ENCODE measurements at places on chromosomes 11 and 22.

DNA sequence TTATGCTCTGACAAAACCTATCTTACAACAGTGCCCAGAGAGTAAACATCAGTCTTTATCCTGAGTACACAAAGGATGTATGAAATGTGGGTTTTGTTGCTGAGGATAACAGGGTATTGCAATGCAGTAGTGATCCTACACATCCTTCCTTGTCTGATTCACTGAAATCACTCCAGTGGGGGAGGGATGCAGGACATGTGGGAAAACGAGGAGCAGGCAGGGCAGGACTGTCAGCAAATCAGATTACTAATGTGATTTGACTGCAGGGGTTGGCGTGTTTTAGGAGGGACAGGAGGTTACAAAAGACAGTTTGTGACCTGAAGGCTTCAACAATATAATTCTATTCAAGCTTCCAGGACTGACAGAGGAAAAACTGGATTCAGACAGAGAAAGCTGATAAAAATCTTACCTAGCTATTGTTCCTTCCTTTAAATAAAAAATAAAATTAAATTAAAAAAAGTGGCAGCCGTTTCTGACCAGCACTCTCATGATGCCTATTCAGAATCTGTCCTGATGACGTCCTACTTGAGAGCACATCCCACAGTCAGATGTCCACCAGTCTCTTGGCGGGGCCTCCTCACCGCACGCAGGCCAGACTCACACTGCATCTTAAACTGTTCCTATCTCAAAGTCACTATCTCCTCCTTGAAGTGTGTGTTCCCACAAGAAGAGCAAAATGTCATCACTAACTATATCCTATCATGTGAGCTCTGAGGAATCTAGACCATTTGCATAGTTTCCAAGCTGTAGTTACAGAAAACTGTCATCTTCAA lies 50.6 kb upstream of the MN1 start:
- peak; percentile 20 for DNase-seq

DNA sequence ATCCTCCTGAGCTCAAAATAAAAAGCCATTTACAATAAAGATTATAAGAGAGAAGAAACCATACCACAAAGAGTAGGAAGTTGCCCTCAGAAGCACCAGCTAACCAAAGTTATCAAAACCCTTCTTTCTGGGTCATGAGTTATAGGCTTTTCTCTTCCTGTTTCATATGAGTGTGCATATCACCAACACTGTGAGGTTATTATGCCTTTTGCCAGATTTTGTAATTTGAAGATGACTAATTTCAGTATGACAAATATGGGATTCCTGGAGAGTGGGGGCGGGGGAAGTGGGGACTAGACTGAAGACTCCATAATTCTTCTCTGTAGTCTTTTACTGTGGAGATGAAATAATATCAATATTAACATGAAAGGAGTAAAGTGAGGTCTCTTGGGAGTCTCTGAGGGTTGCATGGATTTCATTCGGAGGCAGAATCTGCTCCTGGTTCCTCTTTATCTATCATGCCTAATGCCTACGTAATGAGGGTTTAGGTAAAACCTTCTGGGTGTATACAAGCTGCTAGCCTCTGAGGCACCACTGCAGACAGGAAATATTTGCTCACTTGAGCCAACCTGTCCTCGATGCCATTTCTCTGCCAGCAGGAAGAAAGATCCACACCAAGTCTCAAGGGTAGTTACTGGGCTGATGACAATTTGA lies 2.1 kb downstream of the LPXN start:
- peak; percentile 67 for DNase-seq

GRCh38 chr11:8085011-8085645 lies 4.1 kb downstream of the TUB start:
- no peak for DNase-seq

DNA sequence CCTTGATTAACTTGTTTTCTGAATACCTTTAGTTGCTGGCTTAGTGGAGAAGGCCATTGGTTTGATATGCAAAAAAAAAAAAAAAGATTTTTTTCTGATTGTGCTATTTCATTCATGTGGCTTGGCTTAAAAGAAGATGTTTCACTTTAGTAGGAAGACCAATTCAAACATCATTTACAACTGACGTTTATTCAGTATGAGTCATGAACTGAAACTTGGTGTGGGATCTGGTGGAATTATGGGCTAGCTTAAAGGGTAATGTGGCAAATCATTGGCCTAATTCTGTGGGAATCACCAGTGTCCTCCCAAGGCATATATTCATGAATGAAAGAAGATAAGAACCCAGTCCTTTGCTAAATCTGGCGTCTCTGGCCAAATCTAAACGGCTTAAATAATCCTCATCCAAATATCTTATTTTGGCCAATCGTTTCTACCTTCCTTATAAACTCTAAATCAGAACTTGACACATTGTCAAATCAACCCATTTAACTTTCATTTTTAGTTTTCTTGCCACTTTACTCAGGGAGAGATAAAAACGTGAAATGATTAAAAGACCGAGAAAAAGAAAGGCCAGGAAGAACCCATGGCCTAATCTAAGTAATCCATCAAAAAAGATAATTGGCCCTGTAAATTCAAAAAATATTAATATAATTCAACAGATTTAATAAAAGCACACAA lies 77.0 kb downstream of the DDIAS start:
- DNase-seq, result peak; percentile 51

GRCh38 chr11:57668434-57668782 lies 494 bp downstream of the ZDHHC5 start:
- no peak for DNase-seq

DNA sequence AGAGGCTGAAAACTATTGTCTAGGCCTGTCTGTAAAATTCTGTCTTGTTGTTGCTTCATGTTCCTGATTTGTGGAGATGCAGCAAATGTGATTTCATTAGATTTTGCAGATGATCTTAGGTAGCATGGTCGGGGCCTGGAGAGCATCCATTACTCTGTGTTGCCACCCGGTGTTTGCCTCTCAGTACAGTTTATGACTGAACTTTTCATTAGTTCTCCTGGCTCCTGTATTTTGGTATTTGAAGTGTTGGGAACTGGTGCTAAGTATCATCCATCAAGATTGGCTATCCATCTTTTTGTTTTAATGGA lies 7.7 kb downstream of the YWHAH start:
- no peak for DNase-seq

DNA sequence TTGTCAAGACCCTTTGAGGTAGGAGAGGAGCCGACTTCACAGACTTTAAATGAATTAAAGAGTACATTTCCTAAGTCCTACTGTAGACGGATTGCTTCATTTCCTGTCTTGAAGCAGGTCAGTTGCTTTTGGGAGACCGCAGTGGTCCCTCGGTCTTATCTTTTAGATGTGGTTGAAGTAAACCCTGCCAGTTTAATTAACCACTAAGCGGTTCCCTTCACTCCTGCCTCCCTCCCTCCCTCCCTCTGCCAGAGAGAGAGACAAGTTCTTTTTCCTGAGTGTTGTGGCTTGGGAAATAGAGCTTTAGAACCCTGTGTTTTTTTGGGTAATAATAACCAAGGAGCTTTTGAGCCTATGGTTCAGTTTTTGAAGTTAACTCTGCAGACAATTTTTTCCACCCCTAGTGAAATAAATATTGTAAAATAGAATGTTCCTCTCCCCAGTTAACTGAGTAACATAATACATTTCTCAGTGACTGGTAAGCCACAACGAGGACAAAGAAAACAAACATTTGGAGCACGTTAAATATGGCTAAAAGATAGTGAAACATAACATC lies 147.5 kb downstream of the LDLRAD3 start:
- DNase-seq, result no peak

GRCh38 chr22:37187552-37187890 lies 526 bp downstream of the C1QTNF6 start:
- peak; percentile 54 for DNase-seq

GRCh38 chr22:46322711-46323110 lies 12.8 kb upstream of the TRMU start:
- no peak for DNase-seq

DNA sequence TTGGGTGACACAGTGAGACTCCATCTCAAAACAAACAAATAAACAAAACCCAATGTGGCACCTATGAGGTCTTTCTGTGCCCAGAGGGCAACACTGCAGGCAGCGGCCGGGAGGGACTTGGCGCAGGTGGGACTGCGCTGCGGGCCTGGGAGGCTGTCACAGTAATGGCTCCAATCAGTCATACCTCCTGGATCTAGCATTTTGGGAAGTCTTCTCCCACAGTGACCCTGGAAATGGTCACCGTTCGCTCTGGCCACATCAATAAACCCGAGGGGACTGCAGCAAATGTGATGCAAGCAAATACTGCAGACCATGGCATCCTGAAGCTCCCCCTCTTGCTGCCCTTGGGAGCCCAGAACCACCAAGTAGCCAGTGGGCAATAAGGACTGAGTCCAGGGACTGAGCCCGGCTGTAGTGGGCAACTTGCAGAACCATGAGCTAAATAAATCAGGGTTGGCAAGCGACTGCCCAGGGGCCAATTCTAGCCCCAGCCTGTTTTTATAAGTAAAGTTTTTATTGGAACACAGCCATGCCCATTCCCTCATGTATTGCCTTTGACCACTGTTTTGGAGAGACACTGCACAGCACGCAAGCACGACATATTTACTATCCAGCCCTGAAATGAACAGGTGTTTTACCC lies 15.4 kb downstream of the SHANK2 start:
- DNase-seq, result no peak

GRCh38 chr22:19525666-19526065 lies 1.5 kb upstream of the CLDN5 start:
- DNase-seq, result no peak

DNA sequence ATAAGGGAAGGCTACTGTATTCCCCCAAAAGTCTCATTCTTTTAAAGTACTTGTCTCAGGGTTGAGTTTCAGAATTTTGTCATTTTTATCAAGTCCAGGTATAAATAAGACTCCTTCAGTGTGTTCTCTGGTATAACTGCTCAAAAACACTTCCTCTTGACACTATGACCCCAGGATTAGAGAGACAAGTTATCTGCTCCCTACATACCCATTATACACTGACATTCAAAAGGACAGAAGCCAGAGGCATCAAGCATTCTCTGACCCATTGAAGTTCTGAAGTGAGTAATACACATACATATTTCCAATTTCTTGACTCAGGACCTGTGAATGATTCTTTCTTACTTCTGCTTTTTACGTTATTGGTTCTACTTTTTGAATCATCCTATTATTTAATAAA lies 447.8 kb upstream of the CNTN5 start:
- no peak for DNase-seq

- no peak for DNase-seq
Observed at GRCh38 chr11:66470015-66470414, 3.3 kb downstream of the PELI3 start.

Data from GM03348 (cell line).